ENCODE measurements at places on chromosomes 1 and 21.
A peak's percentile ranks its signal among the peaks of the same experiment; 100 is the strongest.

GRCh38 chr1:211320980-211321379, 5.7 kb upstream of the TRAF5 start:
- no peak for DNase-seq

GRCh38 chr1:109641861-109642260, 14.0 kb upstream of the GSTM4 start:
- DNase-seq, result no peak

DNA sequence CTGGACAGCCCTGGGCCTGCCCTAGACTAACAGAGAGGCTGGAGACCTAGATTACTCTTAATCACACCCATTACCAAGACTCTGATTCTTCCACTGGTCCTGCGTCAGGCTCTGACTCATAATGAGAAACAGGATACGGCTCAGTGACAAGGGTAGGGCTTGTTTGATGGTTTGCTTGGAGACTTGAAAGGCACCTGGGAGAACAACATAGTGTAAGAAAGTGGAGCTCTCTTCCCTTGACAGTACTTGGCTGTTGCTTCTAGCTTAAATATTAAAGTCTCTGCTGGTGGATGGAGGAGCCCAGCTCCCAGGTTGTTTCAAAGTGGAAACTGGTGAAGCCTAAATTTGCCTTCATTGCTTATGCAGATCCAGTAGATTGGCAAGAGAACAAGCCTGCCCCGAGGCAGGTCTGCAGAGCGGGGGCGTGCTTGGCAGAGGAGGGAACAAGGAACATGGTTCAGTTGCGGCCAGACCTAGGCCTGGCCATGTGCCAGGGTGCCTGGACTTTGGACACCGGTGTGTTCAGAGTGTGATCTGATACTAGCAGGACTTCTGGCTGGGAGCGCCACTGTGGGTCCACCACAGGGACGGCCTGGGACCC, 480.6 kb downstream of the CAMTA1 start:
- DNase-seq, result peak; percentile 67

- DNase-seq, result no peak
These were observed 64.8 kb upstream of the WNT4 start for GRCh38 chr1:22207511-22208267.

DNA sequence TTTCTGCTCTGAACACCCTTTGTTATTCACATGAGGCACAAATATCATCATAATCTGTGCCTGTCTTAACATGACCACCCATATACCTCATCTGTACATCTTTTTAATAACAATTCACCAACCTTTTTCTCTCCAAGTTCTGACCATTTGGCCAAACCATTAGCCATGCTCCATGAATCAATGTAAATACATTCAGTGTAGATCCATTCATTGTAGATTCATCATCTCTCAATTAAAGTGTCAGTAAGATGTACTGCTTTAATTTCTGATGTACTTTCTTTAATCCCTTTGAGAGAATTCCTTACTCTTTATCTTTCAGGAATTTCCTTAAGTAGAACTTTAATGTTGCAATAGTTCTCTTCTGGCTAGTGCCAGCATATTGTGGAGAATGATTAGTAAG, 126.2 kb upstream of the LRRC7 start:
- no peak for DNase-seq

DNA sequence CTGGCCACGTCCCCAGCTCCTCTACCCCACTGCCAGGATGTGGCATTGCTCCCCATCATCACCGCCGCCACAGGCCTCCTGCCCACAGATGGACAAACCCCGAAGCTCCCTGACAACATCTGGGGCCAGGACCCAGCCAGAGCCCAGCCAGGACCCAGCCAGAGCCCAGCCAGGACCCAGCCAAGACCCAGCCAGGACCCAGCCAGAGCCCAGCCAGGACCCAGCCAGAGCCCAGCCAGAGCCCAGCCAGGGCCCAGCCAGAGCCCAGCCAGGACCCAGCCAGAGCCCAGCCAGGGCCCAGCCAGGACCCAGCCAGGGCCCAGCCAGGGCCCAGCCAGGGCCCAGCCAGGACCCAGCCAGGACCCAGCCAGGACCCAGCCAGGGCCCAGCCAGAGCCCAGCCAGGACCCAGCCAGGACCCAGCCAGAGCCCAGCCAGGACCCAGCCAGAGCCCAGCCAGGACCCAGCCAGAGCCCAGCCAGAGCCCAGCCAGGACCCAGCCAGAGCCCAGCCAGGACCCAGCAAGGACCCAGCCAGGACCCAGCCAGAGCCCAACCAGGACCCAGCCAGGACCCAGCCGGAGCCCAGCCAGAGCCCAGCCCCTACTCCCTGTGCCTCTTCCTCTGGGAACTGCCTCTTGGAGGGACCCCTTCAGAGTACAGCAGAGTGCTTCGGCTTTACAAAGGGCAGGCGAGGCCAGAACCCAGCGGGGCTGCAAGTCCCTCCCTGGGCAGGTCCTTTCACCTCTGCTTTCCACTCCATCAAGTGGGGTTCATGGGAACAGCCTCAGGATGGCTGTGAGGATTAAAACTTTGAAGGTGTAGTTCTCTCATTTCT, 43.7 kb downstream of the DISP3 start:
- DNase-seq, result no peak

DNA sequence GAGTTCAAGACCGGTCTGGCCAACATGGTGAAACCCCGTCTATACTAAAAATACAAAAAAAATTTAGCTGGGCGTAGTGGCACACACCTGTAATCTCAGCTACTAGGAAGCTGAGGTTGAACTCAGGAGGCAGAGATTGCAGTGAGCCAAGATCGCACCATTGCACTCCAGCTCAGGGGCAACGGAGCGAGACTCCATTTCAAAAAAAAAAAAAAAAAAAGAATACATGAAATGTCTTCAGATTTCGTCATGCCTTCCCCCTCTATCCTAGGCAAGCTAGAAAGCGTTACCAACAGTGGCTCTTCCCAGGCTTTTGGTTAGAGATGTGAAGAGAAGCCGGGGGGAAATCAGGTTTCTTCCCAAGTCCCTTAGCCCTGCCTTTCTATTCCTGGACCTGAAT, 3.6 kb downstream of the TFF1 start:
- DNase-seq, result no peak

GRCh38 chr1:82154219-82154970, 353.7 kb downstream of the ADGRL2 start:
- DNase-seq, result no peak

- DNase-seq, result no peak
These were observed 90.8 kb upstream of the PGBD5 start for GRCh38 chr1:230516889-230517288.

DNA sequence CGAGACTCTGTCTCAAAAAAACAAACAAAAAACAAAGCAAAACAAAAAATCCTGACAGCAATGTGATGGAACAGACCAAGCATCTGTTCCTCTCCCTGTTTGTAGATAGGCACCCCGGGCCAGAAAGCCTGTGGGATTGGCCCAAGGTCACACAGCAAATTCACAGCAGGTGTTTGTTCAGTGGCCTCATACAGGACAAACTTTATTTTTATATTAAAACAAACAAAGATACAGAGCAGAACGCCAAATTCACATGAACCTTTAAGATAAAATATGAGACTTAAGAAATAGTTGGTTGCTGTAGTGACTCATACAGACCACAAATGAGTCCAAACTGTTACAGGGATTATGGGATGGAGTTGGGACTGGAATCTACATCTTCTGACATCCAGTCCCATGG, 2.3 kb upstream of the CELA2A start:
- no peak for DNase-seq

- no peak for DNase-seq
These were observed 557.2 kb downstream of the MATN1 start for GRCh38 chr1:30166174-30166573.

Data from T47D (cell line).